ENCODE measurements at places on chromosomes 1 and 21.

- peak; percentile 96 for DNase-seq
These were observed 156.7 kb downstream of the NR5A2 start for GRCh38 chr1:200184196-200184595.

DNA sequence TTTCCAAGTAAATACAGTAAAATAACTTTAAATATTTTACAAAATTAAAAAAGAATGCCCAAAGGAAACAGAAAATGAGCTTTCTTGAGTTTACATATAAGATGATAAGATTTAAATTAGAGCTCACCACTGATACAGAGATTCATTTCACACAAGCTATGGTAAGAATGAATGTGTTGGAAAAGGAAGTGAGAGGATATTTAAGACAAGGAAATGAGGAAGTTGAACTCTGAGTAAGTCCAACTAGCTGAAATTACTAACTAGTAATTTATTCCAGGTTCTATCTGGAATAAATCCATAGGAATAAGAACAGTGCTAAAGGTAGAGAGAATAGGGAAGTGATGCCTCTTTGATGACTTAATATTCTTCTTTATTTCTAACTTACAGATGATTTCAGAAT, 42.4 kb downstream of the FNBP1L start:
- peak; percentile 67 for DNase-seq

DNA sequence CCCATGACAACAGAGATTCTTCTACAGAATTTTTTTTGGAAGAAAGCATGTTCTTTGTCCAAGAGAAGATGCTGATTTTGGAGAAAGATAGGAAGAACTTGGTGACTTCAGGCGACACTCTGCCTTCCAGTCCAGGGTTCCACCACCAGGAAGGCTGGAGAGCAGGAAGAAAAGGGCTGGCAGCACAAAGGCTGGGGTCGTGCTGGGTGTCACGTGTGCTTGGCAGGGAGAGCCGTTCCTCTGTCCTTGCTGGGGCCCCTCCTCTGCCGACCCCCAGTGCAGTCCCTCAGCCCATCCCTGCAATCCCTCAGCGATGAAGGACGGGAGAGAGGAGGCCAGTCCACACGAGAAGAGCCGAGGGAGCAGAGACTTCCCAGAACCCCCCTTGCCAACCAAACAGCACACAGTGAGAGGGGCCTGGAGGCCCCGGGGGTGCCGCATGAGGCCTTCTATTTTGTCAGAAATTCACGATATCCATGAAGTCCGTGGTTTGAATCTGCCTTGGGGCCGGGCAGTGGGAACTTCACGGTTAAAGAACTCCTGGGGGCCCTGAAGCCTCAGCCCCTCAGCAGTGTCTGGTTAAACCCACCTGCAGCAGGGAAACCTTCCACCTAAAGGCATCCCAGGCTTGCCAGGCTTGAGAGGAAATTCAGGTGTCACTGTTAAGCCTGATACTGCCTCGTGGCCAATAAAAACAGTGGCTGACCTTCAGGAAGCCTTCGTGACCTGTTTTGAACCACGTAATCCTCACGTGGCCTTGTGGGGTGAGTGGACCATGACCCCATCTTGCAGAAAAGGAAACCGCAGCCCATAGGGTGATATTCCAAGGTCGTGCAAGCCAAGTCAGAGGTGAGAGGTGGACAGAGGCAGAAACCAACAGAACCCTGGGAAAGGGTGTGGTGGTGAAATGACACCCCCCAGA, 3.4 kb downstream of the KRTAP10-12 start:
- no peak for DNase-seq

- peak; percentile 92 for DNase-seq
These were observed 139.4 kb downstream of the EDEM3 start for GRCh38 chr1:184615301-184615700.

DNA sequence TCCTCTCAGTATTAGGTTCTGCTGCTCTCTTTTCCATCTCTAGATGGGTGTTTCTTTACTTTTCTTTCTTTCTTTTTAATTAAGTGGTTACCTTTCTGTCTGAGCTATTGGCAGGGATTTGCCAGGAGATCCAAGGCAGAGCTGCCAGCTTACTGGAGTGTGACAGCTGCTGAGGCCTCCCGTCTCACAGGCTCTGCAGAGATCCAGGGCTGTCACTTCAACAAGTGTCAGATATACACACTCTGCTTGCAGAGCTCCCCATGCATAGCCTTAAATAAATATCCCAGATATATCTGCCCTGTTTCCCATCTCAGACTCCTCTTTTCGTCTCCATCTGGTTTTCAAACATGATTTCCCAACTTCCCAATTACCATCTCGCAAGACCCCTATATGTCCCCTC, 124.3 kb downstream of the NOS1AP start:
- DNase-seq, result no peak

DNA sequence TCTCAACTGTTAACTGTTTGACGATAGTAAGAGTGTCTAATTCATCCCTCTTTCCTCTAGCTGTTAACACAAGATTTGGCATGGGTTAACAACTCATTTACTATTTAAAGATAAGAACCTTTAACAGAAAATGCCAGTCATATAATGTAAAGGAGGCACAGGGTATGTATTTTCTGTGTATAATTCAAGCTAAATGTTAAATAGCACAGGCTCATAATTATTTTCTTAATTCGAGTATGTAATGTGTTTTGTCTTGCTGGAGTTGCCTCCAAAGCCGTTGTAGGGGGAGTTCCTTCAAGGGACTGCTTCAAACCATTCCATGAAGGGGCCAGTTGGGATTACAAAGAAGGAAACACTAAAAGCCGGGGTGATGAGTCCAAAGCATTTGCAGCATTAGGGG, 111.5 kb downstream of the NCAM2 start:
- DNase-seq, result no peak

- DNase-seq, result peak; percentile 62
These were observed 160.9 kb downstream of the PBX1 start for GRCh38 chr1:164719676-164720439.

GRCh38 chr1:170273291-170274130, 127.8 kb downstream of the NTMT2 start:
- no peak for DNase-seq

DNA sequence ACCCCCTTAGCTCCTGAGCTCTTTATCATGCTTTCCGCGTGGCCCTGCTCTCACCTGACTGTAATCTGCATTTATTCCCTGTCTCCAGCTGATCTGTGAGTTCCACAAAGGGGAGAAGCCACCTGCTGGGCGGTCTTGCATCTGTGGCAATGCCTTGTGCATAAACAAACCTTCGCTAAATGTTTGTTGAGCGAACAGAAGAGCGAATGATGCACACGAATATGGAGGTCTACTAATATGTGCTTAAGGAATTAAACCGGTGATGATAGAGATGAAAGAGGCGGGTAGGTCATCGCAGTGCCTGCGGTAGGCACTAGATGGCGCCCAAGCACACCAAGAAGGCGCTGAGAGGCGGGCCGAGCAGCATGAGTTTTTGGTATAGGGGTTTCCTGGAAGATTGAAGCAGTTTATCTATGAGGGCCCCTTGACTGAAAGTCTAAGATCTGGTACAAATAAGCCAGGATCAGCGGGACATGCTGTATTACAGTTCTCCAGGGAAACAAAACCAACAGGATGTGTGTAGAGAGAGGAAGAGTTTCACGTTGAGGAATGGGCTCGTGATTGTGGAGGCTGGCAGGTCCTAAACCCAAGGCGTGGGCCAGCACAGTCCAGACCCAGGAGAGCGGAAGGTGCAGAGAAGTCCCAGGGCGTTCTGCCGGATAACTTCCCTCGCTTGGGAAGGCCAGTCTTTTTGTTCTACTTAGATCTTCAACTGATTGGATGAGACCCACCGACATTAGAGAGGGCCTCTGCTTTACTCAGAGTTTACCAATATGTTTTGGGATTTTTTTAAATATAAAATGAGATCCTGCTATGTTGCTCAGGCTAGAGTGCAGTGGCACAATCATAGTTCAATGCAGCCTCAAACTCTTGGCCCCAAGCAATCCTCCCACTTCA, 34.7 kb downstream of the TOMM20 start:
- peak; percentile 64 for DNase-seq

DNA sequence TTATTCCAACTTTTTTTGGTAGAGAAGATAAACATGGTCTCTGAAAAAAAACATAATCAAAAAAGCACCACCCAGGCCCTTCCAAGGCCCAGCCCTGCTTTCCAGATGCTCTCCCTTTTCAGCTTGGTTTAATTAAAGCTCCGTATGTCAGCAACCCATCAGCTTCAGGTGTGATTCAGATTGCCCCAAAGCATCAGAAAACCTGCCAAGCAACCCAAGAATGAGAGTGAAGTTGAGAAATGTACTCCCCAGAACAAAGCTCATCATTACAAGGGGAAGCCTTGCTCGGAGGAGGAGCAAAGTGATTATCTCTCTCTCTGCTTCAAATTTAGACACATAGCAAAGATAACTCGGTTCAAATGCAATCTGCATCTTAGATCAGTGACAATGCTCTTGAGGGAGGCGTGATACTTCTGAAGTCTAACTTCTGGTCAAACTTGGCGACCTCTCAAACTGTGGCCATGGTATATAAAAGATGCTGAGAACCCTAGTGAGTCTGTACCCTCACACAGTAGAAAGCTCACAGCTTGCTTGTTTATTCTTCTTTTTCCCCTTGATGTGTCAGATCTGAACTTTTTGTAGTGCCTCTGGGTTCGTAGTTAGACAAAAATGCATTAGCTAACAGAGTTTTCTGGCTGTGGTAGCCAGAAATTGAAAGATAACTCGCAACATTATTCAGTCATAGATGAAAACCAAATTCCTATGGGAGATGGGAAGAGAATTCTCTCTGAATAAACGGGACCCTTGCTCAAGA, 63.3 kb upstream of the ZC3H11B start:
- no peak for DNase-seq

DNA sequence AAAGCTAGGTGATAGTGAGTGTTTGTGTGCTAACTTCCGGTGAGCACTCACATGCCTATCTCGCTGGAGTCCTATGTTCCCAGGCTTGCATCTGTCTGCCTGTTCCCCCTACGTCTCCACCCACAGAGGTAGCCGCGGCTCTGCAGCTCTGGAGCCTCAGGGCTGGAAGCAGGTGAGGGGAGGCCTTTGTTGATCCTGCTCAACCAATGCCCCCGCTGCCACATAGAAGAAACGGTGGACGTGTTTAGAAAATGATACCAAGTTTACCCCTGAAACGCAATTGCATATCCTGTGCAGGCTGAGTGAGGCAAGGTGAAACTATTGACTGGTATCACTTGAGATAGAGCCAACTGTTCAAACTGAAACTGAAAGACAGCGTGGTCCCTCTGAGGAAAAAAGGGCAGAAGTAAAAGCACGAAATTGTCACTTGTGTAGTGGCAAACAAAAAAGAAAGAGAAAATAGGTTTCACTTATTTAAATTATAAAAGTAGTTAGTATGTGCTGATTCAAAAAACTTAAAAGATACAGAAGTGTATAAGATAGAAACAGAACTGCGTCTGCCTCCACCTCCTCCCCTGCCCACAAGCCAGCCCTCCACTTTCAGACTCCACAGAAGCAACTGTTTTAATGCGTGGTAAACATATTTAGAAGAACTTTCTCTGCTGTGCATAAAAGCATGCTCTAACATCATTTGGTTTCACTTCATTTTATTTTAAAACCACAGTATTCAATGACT, 38.6 kb upstream of the ETS2 start:
- peak; percentile 79 for DNase-seq

DNA sequence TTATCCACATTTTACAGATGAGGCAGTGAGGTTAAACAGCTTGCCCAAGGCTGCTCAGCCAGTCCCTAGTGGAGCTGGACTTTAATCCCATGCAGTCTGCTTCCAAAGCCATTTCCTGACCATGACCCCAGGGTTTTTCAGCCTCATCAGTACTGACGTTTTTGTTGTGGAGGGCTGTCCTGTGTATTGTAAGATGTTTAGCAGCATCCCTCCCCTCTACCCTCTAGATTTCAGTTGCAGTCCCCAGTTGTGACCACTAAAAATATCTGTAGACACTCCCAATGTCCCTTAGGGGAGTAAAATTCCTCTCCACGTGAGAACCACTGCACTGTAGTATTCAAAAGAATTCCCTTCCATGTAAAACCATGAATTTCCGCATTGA, 30.2 kb upstream of the C1orf105 start:
- DNase-seq, result no peak

- DNase-seq, result no peak
These were observed 298.4 kb downstream of the ADGRL2 start for GRCh38 chr1:82099170-82099569.

DNA sequence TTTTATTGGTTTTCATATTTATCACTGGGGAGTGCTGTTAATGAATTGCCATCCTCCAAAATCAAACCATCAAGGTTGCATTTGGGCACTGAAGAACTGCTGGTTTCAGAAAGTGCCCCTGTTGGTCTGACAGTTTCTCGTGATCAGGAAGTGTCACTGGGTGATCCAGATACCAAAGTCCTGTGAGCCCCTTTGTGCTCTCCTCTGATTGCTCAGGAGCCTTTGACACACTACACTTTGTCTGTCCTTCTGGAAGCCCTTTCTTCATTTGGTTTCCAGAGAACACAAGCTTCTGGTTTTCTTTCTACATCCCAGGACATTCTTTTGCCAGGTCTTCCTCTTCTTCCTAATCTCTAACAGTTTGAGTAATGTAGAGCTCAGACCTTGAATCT, 165.8 kb upstream of the PROX1 start:
- no peak for DNase-seq

- DNase-seq, result no peak
These were observed 26.2 kb downstream of the ZMYND12 start for GRCh38 chr1:42429603-42430002.

All from MV-4-11 (cell line).